ENCODE measurements at places on chromosomes 16 and 17. TPM values are rescaled to one million over a fixed set of nuclear protein-coding genes. Genes with fewer than 3 reads are reported as not detected.

DNA sequence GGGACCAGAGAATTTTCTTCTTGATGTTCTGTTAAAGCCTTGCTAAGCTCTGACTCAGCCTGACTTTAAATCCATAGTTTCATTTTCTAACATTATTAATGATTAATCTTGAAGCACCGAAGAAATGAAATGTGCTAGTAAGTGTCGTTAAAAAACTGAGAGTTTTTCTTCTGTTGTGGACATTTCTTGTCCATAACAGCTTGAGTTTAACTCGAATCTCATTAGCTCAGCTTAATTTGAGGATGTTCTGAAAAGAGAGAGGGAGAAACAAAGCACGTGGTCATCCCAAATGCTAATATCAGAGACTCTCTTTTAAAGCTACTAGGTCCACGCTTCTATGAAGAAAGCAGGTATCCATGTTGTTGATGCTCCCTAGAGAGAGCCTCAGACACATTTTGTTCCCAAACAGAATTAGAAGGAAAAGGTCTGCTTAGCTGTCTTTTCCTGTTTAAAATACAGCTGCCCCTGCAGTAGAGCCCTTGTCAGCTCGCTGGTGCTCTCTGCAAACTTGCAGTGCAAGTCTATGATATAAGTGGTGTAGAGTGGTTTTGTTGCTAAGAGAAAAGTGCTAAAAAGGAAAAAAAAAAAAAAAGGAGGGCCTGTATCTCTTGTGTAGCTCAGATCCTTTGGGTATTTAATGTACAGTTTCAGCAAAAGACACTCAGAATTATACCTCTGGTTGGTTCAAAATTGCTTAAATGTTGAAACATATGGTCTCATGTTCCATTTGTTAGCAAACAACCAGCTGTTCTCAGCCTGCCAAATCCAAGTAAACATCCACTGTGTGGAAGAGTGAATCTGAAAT is 191.1 kb upstream of the TBX2 start:
- DNase-seq: no peak

Gene PLA2G10
- total RNA-seq: 1.1 TPM

Gene MYH3
- total RNA-seq: 6.4 TPM

DNA sequence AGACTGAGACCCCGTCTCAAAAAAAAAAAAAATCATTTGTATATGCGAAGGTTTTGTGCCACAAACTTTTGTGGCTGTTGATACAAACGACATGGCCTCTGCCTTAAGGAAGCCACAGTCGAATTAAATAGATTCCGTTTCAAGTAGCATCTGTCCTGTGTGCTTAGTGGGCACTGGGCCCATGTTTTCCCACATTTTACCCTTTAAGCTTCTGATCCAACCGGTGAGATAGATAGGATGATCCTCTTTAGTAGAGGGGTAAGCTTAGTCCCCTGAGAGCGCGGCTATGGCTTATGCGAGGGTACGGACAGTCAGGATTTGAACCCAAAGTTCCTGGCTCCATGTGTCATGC is 776 bp upstream of the TMEM219 start:
- no peak for DNase-seq
